ENCODE measurements at places on chromosomes 4 and X.

DNA sequence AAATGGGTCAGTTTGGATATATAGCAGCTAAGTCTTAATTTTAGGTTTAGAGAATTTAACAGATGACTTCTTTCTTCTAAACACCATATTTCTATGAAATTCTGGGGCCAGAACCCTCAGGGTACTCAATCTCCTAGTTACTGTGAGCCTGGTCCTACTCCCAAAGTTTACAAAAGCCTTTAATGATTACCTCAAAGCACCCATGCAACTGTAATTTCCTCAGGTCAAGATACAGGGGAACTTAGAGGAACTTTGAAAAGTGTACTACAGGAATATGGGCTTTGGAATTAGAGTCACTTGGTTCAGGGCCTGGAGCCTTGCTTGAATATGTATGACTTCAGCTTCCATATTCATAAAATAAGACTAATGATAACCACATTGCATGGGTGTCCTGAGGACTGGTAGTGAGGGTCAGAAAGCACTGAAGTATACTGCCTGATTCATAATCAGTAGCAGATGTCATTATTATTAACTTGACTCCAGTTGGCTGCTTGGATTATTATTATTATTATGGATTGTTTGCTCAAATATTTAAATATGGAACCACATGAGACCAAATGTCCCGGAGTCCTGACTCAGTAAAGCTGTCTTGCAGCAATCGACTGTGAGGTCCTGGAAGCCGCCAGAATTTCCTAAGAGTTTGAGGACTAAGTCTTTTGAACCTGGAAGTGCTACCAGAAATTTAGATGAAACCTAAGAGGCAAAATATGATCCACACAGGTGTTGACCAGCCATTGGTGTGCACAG is 2.0 kb upstream of the ADH7 start:
- no peak for DNase-seq

DNA sequence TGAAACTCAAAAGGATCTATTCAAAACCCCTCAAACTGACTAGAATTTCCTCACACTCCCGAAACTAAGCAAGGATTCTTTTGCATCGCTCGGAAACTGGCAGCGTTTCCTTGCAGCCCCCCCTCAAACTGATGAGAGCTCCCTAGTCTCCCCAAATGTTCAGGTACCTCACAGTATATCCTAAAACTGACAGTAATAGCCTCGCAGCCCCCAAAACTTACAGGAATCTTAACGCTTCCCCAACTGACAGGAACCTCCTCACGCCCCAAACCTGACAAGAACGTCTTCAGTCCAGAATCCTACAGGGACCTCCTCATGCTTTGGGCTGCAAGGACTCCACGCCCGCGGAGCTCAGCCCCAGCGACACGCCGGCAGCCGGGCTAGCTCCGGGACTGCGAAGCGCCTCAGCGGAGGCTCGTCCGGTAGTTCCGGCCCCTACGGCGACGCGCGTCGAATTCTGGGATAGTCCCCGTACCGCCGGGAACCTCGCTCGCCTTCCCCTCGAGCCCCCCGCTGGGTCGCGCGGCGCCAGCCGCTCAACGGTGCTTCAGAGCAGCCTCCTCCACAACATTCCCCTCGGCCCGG is 640 bp downstream of the PHF8 start:
- peak; percentile 83 for DNase-seq

DNA sequence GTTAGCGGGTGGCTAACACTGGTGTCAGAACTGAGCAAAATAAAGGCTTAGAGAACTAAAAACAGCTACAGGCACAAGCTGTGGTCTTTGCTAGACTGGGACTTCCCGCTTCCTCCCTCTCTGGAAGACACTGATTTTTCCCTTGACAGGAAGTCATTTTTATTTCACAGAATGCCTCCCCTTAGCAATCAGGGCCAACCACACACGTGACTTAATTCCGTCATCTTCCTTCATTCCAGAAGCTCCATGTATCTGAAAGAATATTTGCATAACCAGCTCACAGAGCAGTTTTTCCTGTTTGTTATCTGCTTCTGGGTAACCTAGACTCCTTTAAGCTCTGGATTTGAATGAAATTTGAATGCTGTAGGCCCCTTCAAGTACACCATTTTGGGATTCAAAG is 327.5 kb upstream of the FRG1 start:
- no peak for DNase-seq

DNA sequence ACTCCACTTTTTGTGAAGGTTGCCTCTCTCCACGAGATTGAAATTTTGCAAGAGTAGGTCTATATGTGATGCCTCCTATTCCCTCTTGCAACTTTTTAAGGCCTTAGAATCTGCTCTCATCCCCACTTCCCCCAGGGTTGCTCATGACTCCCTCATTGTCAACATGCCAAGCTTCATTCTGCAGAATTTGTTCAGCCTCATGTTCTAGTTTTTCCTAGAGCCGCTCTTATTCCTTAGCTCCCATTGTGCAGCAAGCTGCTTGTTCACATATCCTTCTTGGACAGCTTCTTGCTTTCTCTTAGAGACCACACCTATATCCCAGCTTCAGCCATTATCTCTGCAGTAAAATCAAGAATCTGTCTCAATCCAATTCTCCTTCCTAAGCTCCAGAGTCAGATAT is 82.4 kb downstream of the CNGA2 start:
- DNase-seq = no peak

DNA sequence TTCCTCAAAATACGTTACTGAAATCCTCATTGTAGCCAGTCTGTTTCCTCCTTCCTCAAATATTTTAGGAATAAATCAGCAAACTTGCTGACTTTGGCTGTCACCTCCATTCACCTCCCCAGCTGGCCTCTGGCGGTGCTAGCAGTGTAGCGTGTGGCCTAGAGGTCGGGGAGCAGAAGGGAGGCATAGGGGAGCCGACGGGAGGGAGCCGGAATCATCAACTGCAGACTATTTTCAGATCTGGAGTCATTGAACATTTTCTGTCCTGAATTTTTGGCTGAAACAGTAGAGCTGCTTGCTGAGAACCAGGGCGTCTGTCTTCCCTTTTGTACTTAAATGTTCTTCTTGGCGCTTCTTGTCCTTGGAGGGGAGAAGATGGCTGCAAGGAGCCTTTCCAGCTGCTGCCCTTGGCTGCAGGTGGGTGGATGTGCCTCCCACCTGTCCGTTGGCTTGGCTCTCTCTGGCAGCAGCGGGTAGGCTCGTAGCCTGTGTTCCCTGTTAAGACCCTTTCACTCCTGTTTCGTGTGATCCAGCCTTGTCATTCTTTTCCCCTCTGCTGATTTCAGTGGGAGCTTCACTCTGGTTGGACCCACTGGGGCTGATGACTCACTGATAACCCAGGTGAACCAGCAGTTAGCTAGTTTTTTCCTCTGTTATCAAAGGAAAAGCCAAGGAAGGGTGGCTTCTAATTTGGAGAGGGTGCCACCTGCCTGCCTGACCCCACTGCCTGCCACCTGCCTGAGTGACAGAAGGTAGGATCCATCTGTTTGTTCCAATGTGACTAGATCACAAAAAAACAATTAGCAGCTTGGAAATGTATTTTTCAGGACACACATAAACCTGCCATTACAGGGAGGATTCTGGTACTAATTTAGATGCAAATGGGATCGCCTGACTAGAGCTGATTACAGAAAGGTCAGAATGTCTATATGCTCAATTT is 135.9 kb downstream of the GATB start:
- DNase-seq = no peak

DNA sequence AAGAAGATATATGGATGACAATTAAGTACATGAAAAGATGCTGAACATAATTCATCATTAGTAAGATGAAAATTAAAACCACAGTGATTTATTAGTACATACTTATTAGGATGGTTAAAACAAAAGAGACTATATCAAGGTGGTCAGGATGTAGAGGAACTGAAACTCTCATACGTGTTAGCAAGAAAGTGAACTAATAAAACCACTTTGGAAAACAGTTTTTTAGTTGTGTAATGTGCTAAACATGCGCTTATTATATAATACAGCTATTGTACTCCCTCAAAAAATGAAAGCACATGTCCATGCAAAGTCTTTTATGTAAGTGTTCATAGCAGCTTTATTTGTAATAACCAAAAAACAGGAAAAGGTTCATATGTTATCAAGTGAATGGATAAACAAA is 89.9 kb upstream of the KCTD8 start:
- DNase-seq = no peak

DNA sequence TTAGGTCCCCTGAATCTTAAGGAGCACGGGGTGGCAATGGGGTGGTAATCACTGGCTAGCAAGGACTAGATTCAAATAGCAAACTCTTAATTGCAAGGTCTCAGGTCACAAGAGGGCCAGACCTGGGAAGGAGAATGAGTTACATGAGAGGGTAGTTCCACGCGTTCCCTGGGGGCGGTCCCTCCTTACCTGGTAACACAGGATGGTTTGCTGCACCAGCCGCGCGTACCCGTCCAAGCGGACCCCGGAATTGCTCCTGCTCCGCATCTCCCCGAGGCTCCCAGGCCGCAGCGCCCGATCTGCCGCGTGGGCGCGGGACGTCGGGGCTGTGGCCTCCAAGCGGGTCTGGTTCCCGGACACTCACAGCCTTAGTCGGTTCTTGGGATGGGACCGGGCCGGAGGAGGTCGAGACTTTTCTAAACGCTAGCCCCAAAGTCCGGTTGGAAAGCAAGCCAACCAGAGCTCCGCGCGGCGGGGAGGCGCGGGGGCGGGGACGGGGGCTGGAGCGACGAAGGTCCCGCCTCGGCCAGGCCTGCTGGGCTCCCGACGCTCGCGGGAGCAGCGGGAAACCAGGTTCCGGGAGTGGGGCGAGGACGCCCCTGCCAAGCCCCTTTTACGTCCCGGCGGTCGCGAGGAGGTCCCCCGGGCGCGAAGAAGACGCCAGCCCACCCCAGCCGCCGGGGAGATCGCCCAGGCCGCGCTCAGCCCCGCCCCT is at the start of gene PHKA2:
PHKA2 (minus strand) TSS at position 449 of the 715 bp plus-strand sequence; CDS start at position 267, 182 bp downstream.
- DNase-seq = peak; percentile 89

DNA sequence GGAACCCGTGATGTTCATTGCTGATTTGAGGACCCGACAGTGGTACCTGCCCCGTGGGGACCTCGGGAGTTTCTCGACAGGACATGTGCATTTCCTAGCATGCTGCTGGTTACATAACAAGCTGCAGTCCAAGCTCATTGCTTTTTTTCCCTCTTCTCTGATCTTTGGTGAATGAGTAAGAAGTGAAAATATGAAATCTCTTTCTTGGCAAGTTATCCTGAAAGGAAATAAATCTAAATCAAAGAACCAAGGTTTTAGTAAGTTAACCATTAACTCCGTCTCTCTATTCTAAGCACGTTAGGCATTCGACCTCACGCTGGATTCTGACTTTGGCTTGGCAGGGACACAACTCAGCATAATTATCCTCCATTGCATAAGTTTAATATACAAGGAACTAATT is 86.6 kb downstream of the STK32B start:
- no peak for DNase-seq

GRCh38 chr4:164116286-164116685 is 621.8 kb downstream of the TMA16 start:
- no peak for DNase-seq

- no peak for DNase-seq
Measured at GRCh38 chr4:55079451-55080173, 45.8 kb downstream of the KDR start.

- DNase-seq = no peak
Measured at GRCh38 chr4:86957215-86957614, 22.4 kb downstream of the AFF1 start.

DNA sequence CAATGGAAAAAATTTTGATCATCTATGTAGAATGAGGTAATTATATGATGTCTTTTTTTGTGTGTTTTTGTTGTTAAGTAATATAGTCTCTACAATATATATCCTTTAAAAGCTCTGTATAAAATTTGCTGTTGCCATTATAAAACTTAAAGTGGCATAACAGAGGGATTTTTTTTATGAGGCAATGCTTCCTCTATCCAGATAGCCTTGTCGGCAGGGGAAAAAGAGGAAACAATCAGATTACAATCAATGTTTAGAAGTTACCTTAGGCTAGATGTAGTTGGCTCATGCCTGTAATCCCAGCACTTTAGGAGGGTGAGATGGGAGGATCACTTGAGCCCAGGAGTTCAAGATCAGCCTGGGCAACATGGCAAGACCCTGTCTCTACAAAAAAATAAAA is 86.8 kb downstream of the DIAPH2 start:
- no peak for DNase-seq

GRCh38 chr4:40990236-40990898 is 224.0 kb downstream of the APBB2 start:
- DNase-seq = no peak

DNA sequence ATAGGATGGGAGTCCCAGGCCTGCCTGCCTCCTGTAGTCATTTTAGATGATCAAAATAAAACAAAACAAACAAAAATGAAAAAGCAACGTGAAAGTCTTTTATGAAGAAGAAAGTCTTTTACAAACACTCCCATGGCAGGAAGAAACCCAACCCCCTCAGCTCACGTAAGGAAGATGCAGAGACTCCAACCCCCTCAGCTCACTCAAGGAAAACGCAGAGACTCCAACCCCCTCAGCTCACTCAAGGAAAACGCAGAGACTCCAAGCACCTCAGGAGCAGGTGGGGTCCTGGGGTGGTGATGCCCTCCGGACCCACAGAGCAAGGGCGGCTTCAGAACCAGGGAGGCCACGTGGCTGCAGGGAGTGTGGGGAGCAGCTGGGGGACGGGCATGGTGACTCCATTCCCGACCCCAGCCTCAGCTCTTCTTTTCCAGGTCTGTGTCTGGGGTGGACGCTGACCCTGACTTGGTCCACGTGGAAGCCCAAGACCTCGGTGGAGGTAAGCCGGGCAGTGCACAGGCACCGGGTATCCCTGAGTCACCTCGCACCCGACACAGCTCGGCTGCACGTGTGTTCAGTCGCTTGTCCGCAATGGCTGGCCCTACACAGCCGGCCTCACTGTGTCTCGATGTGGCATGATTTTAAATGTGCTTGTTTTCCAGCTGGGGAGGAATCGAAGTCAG is 226.5 kb upstream of the PSAPL1 start:
- no peak for DNase-seq

- DNase-seq = no peak
Measured at GRCh38 chr4:103050736-103051436, 25.7 kb downstream of the SLC9B2 start.

DNA sequence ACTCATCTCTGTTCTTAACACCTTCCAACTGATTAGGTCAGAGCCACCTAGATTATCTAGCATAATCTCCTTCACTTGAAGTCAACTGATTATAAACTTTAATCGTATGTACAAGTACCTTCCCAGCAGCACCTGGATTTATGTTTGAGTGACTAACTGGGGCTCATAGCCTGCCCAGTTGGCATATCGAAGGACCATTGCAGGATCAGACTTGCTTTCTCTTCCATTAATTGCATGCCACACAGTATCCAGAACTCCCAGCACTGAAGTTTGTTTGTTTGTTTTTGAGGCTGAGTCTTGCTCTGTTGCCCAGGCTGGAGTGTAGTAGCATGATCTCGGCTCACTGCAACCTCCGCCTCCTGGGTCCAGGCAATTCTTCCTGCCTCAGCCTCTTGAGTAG is 27.9 kb downstream of the GRK4 start:
- DNase-seq = no peak

- DNase-seq = no peak
Measured at GRCh38 chr4:156536661-156537060, 434.9 kb downstream of the PDGFC start.

DNA sequence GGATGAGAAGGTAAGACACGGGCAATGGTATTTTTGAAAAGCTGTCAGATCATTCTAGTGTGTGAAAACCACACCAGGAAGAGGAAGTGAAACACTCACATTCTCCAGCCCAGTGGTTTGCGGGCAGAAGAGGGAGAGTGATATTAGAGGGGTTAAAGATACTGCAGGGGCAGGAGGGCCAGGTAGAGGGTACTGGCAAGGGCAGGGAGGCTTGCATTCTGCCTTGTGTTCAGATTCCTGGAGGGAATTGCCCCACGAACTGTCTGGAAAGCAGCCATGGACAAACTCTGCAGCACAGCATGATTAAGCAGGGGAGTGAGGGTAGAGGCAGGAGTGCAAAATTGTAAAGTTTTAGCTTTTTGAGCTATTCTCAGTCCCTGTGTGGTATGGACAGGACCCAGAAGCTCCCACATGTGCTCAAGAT is 30.9 kb downstream of the NIPAL1 start:
- peak; percentile 89 for DNase-seq

All from activated CD4-positive, alpha-beta T cell treated with anti-CD3 and anti-CD28 coated beads, Interleukin-2, amount 10 ng/mL, durations not matched to agents 24 days and 14 days (primary cell).